Fibroblast of the aortic adventitia (primary cell): ENCODE measurements at places on chromosomes 6 and 20.
A peak's percentile ranks its signal among the peaks of the same experiment; 100 is the strongest.

DNA sequence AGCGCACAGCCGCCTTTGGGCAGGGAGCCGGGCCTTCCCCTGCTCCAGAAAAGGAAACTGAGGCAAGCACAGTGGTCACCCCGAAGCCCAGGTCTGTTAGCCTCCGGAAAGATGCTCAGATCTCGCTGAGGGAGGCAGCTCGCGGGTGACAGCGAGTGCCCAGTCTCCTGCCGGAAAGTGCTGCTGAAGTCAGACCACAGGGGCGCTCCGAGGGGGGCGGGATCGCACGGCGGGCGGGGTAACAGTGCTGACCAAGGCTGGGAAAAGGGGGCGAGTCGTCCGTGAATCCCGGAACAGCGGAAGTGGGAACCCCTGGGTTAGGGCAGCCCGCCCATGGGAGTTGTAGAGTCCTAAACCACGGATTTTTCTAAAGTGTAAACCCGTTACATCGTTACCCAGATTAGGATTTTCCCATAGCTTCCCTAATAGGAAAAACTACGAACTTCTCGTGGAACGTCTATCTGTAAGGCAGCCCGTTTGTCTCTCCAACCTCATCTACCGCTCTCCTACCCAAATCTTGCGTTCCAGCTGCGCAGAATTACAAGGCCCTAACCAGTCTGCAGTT lies 504 bp downstream of the VPS16 start:
- peak; percentile 66 for DNase-seq

DNA sequence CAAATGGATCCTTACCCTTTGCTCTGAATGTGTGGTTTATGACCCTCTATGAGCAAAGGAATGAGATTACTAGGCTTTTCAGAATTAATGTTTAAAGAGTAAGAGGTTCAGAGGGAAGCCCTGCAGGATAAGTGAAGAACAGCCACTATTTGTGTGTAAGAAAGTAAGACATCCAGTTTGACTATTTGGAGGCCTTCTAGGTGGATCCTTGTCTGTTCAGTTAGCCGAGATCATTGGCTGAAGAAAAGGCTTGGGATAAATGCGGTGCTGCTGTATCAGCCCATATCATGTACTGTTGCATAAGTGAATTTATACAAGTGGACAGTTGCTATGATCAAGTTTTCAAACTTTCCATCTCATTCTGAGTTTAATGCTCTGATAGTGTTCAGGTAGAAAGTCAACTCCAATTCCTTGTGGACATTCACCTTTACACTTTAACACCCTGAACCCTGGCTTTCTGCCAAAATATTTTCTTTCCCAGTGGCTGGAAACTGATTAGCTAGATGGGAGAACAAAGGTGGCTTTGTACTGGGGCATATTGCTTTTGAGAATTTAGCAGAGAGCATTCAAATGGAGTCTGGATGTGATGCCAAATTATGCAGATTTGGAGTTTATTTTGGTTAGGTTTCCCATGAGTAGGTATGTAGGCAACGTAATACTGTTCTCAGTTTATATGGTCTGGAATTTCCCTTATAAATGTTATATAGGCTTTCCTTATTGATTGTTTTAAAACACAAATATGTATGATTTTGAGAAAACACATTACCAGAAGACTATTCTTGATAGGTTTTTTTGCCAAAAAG lies 15.0 kb downstream of the PARD6B start:
- DNase-seq: no peak

GRCh38 chr6:67433124-67433523 lies 1202.0 kb upstream of the ADGRB3 start:
- DNase-seq: no peak

DNA sequence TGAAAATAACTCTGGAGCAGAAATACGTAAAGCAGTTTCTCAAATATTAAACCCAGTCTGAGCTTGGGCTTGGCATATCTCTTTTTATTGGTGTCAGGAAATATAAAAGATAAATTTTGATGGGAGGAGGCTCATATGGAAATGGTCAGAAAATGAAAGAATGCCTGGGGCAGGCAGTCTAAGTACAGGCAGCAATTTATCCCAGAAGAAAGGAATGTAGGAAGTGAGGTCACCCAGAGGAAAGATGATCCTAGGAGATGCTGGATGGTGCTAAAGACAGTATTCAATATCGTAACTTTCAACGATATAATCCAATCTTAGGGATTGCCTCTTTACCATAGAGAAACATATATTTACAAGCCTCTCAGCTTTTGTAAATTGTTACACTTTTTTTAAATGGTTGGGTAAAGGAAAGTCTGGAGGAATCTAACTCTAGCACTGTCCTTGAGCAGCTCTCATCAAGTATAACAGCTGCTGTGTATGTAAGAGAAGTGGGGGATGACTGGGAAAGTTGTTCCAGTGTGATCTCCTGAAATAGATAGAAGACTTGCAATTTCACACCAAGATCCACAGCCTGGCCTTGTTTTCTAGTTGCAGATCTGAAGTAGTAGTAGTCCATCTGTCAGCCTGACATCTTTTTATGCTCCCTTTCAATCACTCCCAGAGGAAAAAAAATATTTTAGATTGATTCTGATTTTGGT lies 256.9 kb upstream of the SASH1 start:
- DNase-seq: no peak

DNA sequence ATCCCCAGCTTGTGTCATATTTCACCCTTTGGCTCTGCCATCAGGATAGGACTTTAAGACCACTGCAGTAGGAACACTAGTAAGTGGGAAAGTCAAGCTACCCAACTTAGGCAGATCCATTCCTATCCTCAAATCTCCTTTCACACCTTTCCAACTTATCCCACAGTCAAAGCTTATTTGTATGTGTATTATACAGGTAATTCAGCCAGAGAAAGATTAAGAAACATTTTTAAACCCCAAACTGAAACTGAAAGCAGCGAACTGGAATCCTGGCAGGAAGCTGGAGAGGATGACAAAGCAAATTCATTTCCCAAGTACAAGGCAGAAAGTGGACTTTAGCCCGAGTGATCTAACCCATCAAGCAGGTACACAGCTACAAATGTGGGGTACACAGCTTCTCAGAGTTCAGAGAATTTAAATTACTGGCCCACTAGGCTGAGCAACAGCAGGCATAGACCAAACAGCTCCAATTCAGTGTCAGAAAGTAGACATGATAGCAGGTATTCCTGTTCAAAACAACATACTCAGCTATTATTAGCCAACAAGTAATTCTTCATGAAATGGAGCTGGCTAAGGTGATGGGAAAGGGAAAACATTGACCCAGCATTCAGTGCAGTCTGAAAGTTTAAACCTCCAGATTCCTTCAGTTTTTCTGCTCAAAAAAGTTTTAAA lies 39.1 kb downstream of the ILRUN start:
- DNase-seq: peak; percentile 93

DNA sequence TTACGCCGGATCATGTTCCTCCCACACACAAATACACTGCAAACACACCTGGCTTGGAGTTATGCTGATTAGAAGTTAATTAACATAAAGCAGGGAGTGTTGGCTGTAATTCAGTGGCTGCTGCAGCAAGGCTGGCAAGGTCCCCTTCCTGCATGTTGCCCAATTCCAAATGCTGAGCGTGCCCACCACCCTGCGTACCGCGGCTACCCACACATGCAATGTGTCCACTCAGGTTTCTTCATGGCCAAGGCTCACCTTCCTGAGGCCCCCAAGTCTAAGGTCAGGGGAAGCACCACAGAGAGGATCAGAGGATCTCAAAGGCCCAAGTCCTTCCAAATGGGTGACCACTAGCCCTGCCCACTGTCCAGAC lies 11.6 kb upstream of the PRND start:
- DNase-seq: no peak

- no peak for DNase-seq
These were observed 262.5 kb downstream of the BTBD3 start for GRCh38 chr20:12180107-12180661.

- DNase-seq: peak; percentile 91
These were observed 45.9 kb downstream of the RIPOR3 start for GRCh38 chr20:50645253-50646068.
